ENCODE measurements at places on chromosomes 5 and 9. TPM values are rescaled to one million over a fixed set of nuclear protein-coding genes. Genes with fewer than 3 reads are reported as not detected.

GRCh38 chr5:149937610-149938009 lies 7.0 kb downstream of the PDE6A start:
- no peak for DNase-seq

DNA sequence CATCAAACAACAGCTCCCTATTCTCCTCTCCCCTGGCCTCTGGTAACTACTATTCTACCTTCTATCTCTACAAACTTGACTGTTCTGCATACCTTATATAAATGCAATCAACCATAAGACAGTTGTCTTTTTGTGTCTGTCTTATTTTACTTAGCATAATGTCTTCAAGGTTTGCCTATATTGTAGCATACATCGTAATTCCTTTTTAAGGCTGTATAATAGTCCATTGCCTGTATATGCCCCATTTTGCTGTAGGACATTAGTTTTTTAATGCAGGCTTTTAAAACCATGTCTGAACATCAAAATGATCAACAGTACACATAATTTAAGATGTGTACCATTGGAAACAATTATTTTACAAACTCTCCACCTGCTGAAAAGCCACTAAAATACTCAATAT lies 12.4 kb downstream of the ANKH start:
- DNase-seq, result no peak

DNA sequence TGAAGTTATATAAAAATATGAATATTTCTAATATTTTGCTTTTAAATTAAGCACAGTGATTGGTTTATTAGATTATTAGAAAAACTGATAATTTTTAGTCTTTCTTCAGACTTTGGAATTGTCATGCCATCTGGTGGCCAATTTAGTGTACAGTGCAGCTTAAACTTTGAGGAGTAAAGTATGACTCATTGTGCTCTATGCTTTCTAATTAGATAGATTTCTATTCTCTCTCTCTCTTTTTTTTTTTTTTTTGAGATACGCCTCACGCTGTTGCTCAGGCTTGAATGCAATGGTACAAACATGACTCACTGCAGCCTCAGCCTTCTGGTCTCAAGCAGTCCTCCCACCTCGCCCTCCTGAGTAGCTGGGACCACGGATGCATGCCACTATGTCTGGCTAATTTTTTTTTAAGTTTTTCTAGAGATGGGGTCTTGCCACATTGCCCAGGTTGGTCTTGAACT lies 42.1 kb upstream of the GPR21 start:
- DNase-seq, result no peak

Gene ANKRD31
- 0.68 TPM for polyA plus RNA-seq

DNA sequence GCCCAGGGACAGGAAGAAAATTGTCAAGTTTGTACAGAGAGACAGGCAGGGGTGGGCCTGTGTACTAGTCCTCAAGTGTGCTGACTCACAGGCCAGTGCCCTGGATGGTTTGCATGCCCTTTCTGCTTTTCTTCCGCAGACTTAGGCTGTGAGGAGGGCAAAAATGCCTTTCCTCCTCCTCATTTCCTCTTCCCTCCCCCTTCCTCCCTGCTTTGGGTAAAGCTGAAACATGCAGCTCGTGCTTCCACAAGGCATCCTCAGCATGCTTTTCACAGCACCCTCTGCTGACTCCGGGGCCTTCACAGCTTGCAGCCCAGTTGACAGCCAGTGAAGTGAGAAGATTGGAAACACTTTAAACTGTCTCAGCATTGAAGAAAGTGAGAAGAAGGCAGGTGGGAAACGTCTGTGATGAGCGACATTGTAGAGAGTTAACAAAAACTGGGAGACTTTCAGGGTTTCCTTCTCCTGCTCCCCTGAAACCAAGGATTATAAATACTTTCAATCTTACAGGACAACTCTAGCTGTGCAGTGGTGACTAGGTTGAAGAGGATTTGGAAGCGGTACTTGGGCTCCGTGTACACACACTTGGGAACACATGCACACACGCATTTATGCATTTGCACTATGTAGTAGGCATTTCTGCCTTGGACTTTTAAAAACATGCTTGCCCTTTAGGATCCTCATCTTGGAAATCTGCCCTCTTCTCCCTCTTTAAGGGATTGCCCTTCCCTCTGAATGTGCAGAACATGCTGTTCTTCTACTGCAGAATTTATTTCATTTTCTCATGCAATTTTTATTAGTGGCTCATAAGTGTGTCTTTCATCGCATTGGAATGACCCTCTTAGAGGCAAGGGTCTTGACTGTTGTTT lies 138.8 kb downstream of the GRIA1 start:
- no peak for DNase-seq

- DNase-seq, result no peak
Observed at GRCh38 chr5:78591972-78592700, 56.4 kb downstream of the LHFPL2 start.

GRCh38 chr5:78533356-78533755 lies 115.2 kb downstream of the LHFPL2 start:
- no peak for DNase-seq

All from right renal cortex interstitium (tissue), 3 donors.